ENCODE measurements at places on chromosomes 5 and 9.

DNA sequence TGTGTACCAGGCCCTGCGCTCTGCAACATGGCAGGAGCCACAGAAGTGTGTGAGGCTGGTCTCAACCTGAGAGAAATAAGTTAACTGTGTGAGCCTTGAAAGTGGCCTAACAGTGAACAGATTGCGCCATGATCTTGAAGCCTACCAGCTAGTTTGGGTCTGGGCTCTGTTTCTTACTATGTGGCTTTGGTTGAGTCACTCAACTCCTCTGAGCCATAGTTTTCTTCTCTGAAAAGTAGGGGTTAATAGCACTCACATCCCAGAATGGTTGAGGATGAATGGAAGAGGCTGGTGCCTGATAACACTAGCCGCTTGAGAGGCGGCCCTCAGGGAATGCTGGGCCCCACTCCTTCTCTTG, 121.5 kb downstream of the RGS3 start:
- no peak for DNase-seq

GRCh38 chr5:180644825-180645273, 4.6 kb downstream of the FLT4 start:
- no peak for DNase-seq

GRCh38 chr9:19804431-19804830, 15.6 kb upstream of the SLC24A2 start:
- no peak for DNase-seq

DNA sequence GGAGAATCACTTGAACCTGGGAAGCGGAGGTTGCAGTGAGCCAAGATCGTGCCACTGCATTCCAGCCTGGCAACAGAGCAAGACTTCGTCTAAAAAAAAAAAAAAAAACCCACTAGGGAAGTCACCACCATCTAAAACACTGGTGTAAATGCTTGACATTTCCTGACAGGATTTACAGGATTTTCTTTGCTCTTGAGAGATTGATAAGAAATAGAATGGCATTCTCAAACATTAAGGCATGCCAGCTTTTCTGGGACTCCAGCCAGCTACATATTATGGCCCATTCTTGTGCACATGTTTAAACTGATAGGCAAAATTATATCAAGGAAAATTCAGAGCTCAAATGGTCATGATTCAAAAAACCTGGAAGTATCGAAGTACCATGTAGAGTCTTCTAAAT, 28.7 kb downstream of the GTF3C4 start:
- DNase-seq, result no peak

Measured in GM03348 (cell line).